ENCODE measurements at places on chromosomes 3 and 15. TPM values are rescaled to one million over a fixed set of nuclear protein-coding genes. Genes with fewer than 3 reads are reported as not detected.

SLC9C1 gene
- under 0.01 TPM for total RNA-seq

CSPG4 gene
- total RNA-seq, result 0.04 TPM

UQCC5 gene
- 7.5 TPM for total RNA-seq

EFHB gene
- total RNA-seq, result 0.32 TPM

CEP70 gene
- 19.4 TPM for total RNA-seq

GOLGA8G gene
- not detected for total RNA-seq

SOX14 gene
- not detected for total RNA-seq

C2CD4A gene
- total RNA-seq, result 3.2 TPM

TP63 gene
- total RNA-seq, result 0.11 TPM

CCR8 gene
- total RNA-seq, result not detected

NANOGP8 gene
- total RNA-seq, result not detected

AMOTL2 gene
- 85.1 TPM for total RNA-seq

CTXN2 gene
- under 0.01 TPM for total RNA-seq

COLQ gene
- 0.25 TPM for total RNA-seq

IMPG2 gene
- total RNA-seq, result 0.33 TPM

SNX4 gene
- 35.2 TPM for total RNA-seq

AP2M1 gene
- total RNA-seq, result 506 TPM

MAPK6 gene
- total RNA-seq, result 38.1 TPM

GPR160 gene
- 2.6 TPM for total RNA-seq

RBM6 gene
- total RNA-seq, result 43.2 TPM

CYP1A2 gene
- total RNA-seq, result not detected

RAB43 gene
- 27.7 TPM for total RNA-seq

GABRA5 gene
- total RNA-seq, result not detected

ZNF501 gene
- total RNA-seq, result 6.7 TPM

NEK10 gene
- 5.6 TPM for total RNA-seq

FILIP1L gene
- 35.6 TPM for total RNA-seq

All from pulmonary artery endothelial cell (primary cell).